ENCODE measurements at places on chromosomes 13 and 19. TPM values are rescaled to one million over a fixed set of nuclear protein-coding genes. Genes with fewer than 3 reads are reported as not detected.

DNA sequence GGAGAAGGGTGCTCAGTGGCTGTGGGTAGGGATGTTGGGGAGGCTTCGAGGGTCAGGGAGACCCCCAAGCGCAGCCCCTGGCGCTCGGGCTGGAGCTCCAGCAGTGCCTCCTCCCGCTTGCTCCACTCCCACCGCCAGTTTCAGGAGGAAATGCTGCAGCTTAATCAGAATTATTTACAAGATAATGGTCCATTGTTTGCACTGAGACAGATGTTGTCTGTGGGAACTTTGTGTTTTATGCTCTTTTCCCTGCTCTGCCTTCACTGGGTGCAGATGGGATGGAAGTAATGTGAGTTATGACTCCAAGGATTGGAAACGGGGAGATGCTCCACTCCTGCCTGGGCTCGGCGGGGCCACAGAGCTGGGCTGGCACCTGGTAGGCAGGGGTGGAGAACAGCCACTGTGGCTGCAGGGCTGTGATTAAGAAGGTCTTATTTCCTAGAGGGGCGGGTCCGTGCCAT, 192.4 kb downstream of the ZNF536 start:
- H3K36me3 ChIP-seq: no peaks in the 10 kb centered on the region
- DNase-seq: no peak
- H3K4me1 ChIP-seq: no peaks in the 10 kb centered on the region
- no peak overlapping the region for H3K4me3 ChIP-seq
- no peak overlapping the region for H3K27ac ChIP-seq

DNA sequence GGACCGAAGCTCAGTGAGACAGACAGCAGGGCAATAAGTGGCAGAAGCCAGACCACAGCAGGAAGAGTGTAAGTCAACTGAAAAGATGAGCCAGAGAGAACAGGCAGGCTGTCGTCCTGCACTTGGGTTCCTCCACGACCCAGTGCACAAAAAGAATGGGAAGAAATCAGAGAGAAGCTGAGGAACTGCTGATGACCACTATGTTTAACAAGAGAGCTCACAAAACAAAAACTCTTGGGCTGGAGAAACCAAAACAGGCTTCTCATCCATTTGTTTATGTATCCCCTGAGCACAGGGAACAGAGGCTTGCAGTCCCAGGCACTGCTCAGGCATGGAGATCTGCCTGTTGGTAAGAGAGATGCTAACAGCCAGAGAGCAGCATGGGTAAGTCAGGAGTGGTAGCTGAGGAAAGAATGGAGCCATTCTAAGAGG, 14.0 kb downstream of the AKAP8L start:
- no peaks in the 10 kb centered on the region for H3K27me3 ChIP-seq
- H3K36me3 ChIP-seq: peaks cover 6% of the 10 kb centered on the region
- no peak overlapping the region for H3K4me3 ChIP-seq
- DNase-seq: no peak
- peak overlapping the region; percentile 4 for H3K27ac ChIP-seq
- peaks cover 31% of the 10 kb centered on the region for H3K4me1 ChIP-seq

ZNF415 gene
- 1.5 TPM for total RNA-seq

DNA sequence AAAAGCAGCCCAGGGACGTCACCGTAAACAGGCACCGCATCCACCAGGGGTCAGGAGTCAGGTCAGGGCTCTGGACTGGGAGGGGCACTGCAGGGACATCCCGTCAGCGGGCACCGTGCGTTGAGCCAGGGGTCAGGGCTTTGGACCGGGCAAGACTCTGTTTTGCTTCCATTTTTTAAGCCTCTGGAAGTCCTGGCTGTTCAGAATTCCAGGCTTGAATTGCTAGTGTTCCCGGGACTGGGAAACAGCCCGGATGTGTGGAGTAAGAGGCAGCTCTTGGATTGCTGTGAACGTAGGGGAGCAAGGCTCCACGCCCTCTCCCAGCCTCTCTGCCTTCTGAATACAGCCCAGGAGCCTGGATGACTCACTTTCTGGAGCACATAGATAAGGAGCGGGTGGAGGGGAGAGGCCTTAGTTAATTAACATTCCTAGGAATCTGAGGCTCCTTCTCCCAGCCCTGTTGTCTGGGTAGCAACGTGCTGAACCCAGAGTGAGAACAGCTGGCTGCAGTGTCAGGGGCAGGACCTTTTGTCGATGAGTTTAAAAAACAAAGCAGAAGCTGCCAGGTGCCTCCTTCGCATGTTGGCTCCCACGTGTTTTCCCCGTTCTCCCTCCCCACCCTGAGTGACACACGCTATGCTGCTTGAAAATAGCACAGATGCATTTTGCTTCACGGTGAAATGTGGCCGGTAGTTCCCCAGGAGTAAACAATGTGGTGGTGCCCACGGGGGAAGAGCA, 21.9 kb downstream of the ATP11A start:
- H3K4me3 ChIP-seq: no peak overlapping the region
- no peak for DNase-seq
- H3K36me3 ChIP-seq: peaks cover 9% of the 10 kb centered on the region

GPR4 gene
- total RNA-seq: not detected
